Hematopoietic multipotent progenitor cell (in vitro differentiated cells): ENCODE measurements at places on chromosomes 1 and 21. TPM values are rescaled to one million over a fixed set of nuclear protein-coding genes. Genes with fewer than 3 reads are reported as not detected.

Gene SERTAD4
- total RNA-seq = not detected

- DNase-seq = no peak
Observed at GRCh38 chr1:46675549-46676314, 4.1 kb downstream of the TEX38 start.

DNA sequence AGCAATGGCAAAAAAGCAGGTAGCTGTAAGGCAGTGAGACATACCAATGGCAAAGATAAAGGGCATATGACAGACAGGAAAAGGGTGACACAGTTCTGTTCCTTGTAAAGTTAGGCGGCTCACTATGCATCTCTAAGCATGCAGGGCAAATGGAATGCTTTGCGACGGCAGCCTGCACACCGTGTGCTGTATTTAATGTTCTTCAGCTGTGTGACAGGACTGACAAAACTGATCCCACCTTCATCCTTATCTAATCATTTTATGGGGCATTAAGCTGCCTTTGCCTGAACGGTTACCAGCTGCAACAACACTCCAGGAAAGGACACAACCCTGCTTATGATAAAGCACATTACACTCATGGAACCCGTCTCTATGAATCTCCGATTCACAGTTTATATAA lies 80.5 kb upstream of the VAV3 start:
- DNase-seq = no peak

Gene KRTAP19-8
- total RNA-seq = not detected

Gene MRAP
- total RNA-seq = not detected

Gene ESRRG
- total RNA-seq = not detected

DNA sequence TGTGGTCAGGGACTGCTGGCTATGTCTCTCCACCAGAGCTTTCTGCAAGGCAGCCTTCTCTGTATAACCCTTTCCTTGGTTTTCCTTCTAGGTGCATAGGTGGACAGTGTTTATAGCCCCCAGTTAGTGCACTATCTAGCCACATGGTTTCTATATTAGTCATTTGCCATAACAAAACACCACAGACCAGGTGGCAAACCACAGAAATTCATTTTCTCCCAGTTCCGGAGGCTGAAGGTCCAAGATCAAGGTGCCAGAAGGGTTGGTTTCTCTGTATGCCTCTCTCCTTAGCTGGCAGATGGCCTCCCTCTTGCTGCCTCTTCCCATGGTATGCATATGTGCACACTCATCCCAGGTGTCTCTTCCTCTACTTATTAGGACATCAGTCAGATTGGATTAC lies 106.4 kb downstream of the KAZN start:
- no peak for DNase-seq

Gene KIF26B
- total RNA-seq = 0.54 TPM

Gene ARHGEF19
- total RNA-seq = 9.2 TPM
